Kasumi-1 (cell line): ENCODE measurements at places on chromosomes 6 and 20.

- DNase-seq = peak; percentile 48
Measured at GRCh38 chr6:110560239-110561007, 84.0 kb upstream of the SLC22A16 start.

- DNase-seq = no peak
Measured at GRCh38 chr20:21633829-21634228, 71.6 kb upstream of the PAX1 start.

GRCh38 chr6:108364470-108364869 is 69.6 kb downstream of the AFG1L start:
- no peak for DNase-seq

- peak; percentile 52 for DNase-seq
Measured at GRCh38 chr6:154202339-154202738, 154.3 kb downstream of the IPCEF1 start.

DNA sequence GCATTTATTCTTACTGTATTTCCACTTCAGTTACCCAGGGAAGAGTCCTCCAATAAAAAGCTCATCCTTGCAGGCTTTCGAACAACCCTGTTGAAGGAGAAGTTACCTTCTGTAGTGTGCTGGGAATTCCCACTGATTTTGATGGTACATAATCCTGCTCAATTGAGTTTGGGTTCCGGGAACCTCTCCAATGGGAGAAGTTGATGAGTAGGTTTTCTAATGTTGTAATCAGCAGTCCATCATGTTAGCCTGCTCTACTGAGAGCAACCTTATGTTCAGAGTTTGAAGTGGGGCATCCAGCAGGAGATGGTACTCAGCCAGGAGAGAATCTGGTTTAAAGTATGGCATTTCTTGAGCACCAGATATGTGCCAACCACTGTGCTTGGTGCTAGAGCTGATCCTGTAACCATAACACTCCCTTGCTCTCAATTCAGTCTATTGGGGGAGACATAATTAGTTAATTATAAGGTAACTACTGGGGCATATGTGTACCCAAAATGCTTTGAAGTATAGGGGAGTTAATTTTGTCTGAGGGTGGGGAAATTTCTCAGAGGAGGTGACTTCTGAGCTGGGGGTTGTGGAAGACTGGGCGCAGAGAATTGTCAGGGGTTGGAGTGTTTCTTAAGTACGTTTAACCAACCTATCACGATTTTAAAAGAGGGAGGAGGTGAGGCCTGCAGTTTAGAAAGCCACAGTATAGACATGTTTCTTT is 2.1 kb downstream of the TOP1 start:
- no peak for DNase-seq

DNA sequence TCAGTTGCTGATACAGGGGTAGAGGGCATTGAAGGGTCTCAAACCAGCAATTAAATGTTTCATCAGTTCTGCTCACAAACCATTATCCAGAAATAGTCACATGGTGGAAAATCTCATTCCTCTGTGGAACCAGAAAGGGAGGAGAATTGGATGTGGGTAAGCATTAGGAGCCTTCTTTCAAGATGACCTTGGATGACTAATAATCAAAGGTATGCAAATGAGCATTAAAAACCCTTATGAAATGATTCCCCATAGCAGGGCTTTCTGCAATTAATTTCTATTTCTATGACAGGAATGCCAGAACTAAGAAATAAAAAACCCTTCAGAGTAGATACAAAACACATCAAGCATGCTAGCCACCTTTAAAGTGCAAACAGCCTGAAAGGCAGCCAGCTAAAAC is 37.4 kb upstream of the HCRTR2 start:
- DNase-seq = no peak

DNA sequence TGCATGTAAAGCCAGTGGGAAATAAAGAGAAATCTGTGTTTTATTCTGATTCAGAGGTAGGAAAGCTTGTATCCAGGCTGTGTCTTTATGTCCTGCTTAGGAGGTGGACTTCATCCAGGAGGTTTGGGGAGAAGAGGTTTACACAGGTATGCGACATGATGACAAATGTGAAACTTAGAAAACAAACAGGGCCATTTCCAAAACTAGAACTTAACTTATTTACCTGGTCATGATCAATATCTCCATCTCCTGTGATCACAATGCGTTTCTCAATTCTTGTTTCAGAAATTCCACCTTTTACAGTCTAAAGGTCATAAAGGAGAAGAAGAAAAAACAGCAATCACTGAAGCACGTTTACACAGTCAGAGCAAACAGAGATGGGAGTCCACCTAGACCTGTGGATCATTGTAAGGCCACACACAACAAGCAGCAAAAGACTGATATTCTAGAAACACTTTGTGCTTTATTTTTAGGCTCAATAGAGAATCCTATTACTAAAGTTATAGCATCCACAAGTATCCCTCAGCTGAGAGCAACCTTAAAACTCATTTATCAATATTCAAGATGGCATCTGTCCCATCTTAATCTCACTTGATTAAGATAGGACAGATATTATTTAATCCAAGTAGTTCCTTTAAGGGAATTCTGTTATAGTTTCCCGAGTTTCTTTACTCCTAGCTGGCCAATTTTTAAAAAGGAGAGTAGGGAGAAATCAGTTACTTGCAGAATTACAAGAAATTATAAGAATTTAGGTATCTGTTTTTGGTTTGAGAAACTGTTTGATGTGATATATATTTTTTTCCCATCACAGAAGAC is 36.4 kb downstream of the SMLR1 start:
- no peak for DNase-seq

GRCh38 chr6:41492261-41492891 is 53.8 kb upstream of the FOXP4 start:
- peak; percentile 56 for DNase-seq

GRCh38 chr6:16654701-16655100 is 106.6 kb downstream of the ATXN1 start:
- no peak for DNase-seq

DNA sequence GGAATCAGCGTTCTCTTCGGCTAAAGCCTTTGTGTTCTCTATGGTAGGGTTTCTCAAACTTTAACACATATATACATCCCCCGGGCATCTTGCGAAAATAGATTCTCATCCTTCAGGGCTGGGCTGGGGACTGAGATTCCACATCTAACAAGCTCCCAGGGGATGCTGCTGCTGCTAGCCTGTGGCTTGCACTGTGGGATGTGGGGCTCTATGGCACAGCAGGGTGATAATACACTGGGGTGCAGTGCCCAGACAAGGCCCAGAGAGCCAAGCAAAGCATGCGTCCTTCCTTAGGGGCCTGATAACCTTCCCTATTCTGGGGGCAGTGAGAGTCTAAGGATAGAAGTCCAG is 102.0 kb downstream of the LAMP5 start:
- DNase-seq = no peak

DNA sequence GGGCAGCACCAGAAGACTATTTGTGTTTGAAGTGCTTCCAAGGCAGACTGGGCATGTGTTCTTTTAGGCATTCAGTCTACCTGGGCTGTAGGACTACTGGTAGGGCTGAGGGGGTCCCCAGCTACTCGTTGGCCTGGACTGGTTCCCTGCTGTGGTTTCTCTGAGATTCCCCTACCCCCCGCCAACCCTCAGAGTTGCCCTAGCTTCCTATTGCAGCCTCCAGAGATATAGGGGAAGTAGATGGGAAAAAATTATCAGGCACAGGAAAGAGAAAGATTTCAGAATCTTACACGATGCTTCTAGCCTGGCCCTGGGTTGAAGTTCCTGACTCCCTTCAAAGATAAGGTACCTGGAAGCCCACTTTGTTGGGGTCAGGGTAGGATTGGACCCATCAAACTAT is 22.5 kb downstream of the BRPF3 start:
- DNase-seq = peak; percentile 30

DNA sequence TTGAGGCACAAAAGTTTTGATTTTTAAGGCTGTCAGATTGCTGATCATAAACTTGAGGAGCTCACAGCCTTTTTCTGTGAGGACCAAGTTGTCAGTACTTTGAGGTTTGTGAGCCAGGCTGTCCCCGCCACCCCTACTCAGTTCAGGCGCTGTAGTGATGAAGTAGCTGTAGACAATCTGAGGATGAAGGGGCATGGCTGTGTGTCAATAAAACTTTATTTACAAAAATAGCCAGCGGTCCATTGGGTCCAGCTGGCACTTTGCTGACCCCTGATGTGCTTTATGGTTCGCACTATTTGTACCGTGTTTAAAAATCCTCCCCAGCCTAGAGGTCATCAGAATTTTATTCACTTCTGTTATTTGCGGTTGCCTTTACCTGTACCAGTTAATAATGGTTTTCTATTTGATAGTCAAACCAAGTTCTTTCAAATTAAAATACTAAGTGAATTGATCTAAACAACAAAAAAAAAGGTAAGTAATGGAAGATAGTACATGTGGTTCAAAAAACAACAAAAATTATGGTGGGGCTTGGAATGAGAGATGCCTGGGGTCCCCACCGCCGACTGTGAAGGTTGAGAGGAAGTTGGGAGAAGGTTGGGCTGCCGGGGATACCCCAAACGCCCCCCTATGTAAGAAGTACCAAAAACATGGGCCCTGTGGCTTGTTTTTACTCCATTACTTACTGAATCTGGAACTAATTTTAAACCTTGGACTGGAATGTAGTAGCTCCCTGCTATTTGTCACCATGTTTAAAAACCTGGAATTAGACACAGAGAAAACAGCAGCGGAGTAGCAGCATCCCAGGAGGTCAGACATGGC is 123.6 kb downstream of the SYCP2 start:
- no peak for DNase-seq

- no peak for DNase-seq
Measured at GRCh38 chr6:83169511-83169910, 23.6 kb downstream of the PGM3 start.

- DNase-seq = no peak
Measured at GRCh38 chr6:31525553-31525931, 3.2 kb upstream of the MCCD1 start.

DNA sequence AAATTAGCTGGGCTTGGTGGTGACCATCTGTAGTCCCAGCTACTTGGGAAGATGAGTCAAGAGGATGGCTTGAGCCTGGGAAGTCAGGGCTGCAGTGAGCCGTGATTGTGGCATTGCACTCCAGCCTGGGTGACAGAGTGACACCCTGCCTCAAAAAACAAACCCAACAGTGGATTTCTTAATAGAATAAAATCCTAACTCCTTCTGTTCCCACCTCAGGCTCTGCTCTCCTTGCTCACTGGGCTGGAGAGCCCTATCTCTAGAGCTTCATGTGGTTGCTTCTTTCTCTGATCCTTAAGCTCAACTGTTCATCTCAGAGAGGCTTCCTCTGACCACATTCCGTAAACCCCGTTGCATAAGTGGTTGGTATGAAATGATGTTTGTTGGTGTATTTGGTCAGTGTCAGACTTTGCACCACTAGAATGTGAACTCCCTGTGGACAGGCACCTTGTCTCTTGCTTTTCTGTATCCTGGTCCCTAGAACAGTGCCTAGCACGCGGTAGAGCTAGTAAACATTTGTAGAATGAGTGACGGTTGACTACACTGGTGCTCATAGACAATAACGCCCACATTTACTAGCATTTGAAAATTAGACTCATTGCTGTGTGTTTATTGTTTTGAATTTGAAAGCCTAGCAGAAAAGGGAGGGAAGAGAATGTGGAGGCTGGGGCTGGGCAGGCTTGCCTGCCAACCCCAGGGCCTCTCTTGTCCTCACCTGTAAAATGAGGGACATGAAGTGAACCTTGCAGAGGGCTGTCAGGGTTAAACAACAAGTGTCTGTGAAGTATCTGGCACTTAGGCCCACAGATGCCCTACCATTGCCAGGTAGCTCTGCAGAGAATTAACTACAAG is 4.2 kb downstream of the MAPRE1 start:
- DNase-seq = no peak

DNA sequence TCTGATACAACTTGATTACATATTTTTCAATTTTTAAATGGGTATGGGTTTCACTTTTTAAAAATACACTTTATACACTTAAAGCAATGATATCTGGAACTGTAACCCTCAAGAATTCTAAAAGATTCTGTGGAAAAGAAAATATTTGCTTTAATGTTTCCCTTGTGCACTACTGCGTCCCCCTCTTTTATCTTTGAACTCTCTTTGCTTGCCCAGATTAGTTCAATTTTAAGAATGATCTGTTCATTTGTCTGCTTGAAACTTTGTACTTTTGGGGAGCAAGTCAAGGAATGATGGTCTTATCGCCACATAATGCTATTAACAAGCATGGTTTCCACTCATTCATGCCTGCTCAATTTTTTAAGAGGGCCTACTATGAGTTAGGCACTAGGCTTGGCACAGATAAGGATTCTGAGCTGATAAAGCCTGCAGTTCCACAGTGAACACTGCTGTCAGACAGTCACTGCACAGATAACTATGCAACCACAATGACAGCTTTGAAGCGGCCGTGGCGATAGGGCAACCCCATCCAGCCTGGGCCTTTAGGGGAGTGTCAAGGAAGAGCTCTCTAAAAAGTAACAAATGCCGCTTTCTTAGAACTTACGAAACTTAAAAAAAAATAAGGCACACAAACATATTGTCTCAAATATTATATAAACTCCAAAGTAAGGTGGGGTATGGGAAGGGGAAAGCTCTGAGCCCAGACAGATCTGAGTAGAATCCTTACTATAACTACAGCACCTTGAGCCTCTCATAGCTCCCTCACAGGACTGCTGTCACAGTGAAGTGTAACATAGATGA is 29.7 kb downstream of the FYN start:
- no peak for DNase-seq

DNA sequence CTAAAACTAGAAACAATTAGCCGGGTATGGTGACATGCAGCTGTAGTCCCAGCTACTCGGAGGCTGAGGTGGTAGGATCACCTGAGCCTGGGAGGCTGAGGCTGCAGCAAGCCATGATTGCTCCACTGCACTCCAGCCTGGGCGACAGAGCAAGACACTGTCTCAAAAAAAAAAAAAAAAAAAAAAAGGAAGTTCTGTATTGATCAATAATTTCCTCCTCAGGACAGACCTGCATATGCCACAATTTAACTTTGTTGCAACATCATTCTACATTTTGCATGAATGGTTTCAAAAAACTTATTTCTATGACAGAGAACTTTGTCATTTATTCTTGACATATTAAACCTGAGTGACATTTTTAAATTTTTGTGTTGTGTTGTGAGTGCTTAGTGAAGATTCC is 5.5 kb downstream of the DNAJC5 start:
- no peak for DNase-seq

DNA sequence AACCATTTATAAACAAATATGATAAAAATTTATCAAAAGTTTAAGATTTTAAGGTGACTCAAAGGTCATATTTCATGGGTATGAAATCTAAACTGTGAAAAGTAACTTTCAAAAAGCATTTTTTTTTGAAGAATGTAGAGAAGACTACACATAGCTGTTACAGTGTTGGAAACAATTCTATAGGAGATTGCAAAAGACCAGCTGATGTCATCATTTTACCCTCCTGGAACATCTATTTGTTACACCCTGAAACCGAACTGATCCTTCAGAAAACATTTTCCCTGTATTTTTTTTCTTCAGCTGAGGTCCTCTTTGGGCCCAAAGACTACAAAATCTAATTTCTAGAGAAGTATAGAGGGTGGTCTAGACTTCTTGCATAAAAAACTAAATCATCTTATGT is 297.5 kb upstream of the FERMT1 start:
- DNase-seq = no peak
